Left forelimb (tissue), 1 donor: ENCODE measurements at places on chromosomes 7 and 10.

GRCh38 chr10:3333426-3333825 is 160.8 kb upstream of the PITRM1 start:
- DNase-seq = no peak

DNA sequence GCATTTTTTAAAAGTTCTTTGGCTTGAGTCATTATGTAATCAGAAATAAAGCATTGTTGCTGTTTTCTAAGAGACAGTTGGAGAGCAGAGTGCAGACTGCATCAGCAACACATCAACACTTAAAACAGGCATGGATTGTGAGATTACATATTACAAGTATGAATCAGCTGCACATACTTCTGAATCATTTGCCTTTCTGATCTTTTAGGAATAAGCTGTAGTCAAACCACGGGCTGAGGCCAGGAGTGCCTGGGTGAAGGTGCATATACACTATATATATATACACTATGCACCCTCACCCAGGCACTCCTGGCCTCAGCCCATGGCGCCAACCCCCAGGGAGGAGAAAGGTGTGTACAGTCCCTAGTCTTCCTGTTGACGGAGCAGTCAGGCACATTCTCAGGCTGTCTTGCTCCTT is 52.4 kb upstream of the DLX6 start:
- no peak for DNase-seq

DNA sequence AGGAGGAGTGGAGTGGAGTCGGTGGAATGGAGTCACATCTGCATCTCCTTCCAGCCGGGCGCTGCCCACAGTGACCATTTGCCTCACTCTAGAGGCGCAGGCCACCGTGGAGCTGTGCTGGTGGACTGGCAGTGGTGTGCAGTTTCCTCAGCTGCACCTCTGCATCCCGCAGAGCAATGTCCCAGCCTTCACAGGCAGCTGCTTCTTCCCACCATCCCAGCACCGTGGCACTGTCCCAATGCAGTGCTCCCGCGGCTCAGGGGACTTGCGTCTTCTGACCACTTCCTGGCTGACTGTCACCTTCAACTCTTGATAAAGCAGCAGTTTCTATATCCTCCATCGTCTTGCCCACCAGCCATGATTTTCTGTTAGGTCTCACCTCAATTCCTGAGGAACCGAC is 90.3 kb upstream of the SFMBT2 start:
- DNase-seq = no peak

DNA sequence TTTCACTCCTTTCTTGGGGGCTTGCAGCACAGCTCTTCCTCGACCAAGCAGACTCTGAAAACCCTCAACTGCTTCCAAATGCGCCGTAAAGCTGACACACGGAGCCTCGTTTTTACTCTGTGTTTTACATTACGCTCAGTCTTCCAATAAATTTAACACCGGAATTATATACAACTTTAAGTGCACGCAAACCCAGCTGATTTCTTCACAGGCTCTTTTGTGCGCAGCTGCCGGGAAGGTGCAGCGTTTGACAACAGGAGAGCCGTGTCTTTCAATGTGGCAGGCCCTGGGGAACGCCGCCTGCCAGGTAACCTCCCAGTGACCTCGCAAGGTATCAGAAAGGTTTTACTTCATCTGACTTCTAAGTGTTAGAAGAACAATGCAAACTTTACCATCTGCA is 35.0 kb downstream of the GFRA1 start:
- no peak for DNase-seq

- DNase-seq = no peak
Measured at GRCh38 chr10:74189999-74190421, 39.0 kb downstream of the ADK start.
